ENCODE measurements at places on chromosomes 3 and 15.

DNA sequence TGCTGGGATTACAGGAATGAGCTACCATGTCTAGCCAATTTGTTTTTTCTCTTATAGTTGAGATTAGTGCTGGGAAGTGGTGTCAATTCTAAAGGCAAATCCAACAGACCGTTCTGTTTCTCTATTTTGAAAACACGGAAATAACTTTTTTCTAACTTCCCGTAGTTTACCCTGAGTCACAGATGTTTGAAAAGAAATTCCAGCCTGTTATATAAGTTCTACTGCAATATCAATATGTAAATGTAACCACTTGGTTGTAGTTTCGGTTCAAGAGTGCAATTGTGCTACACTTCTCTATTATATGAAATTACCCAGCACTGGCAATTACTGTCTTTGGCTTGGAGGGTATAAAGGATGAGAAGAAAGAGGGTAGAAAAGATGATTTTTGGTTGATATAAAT is 22.3 kb upstream of the GNB4 start:
- no peak for DNase-seq

- DNase-seq: peak; percentile 79
Measured at GRCh38 chr3:126654571-126655383, at the start of gene TXNRD3. Gene TXNRD3 (minus strand): TSS chr3:126655124.

GRCh38 chr3:141255846-141256261 is 24.2 kb downstream of the PXYLP1 start:
- no peak for DNase-seq

DNA sequence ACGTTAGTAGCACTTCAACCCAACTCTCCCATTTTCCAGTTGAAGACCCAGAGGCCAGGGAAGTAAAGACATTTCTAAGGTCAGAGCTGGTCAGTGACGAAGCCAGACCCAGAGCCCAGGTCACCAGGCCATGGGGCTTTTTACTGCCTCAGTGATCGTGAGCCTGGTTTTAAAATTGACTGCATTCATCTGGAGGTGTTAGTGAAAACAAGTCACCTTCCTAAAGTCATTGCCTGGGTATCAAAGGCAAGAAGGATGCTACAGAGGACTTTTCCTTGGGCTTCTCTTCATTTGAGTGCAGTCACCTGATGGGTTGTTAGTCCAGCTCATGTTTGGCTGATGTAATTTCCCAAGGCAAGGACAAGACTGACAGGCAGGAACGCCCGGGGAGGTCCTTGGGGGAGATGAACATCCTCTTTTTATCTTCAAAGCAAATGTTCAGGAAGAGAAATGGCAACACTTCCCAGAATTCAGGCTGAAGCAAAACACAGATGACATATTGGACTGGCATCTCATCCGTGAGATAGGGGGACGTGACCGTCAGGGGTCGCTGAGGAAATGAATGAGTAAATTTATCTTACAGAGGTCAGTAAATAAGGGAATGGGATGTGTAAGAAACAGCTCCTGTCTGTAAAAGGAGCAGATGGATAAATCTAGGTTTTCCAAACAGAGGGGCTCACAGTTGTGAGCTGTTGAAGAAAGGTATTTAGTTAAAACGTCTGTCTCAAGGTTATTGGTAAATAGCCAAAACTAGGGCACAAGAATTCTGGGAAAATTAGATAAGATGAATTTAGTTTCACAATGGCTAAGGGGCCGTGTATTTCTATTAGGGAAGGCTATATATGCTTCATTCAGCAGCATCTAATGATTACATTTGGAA is 201.2 kb downstream of the OPA1 start:
- DNase-seq: no peak

DNA sequence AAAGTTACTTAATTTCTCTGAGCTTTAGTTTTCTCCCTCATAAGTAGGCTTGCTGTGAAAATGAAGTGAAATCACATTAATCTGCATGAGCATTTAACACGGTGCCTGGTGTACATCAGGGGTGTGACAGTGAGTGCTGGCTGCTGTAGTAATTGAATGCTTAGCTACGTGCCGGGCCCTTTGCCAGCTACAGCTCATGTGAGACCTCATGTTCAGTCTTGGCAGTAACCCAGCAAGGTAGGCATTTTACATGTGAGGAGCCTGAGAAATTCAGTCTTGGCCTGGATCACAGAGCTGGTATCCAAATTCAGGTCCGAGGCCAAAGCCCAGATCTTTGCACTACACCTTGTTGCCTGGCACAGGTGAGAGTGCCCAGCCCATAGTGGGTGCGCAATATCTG is 9.1 kb downstream of the GHRL start:
- DNase-seq: peak; percentile 84

Measured in NCI-H2171 (cell line).